ENCODE measurements at places on chromosomes 16 and 17.

GRCh38 chr17:78818932-78819331, 21.7 kb downstream of the USP36 start:
- DNase-seq, result no peak

DNA sequence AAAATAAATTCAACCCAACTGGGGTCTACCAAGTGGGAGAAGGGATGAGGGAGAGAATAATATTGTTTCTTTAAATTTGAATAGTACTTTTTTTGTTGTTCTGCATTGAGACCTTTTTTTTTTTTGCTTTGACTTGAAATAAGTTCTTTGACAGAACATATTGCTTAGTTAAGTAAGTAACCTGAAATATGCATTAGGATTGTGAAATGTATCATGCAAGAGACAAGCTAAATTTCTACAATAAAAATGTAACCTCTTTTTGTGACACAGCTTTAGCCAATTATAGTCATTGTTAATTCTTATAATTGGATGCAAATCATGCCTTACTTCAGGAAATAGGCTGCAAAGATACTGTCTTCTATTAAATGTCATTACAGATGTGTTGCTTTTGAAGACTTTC, 150.0 kb upstream of the GOT2 start:
- DNase-seq, result no peak

GRCh38 chr17:3986270-3986938, 22.2 kb upstream of the ATP2A3 start:
- DNase-seq, result no peak

GRCh38 chr16:79500286-79500685, 100.3 kb downstream of the MAF start:
- DNase-seq, result no peak

DNA sequence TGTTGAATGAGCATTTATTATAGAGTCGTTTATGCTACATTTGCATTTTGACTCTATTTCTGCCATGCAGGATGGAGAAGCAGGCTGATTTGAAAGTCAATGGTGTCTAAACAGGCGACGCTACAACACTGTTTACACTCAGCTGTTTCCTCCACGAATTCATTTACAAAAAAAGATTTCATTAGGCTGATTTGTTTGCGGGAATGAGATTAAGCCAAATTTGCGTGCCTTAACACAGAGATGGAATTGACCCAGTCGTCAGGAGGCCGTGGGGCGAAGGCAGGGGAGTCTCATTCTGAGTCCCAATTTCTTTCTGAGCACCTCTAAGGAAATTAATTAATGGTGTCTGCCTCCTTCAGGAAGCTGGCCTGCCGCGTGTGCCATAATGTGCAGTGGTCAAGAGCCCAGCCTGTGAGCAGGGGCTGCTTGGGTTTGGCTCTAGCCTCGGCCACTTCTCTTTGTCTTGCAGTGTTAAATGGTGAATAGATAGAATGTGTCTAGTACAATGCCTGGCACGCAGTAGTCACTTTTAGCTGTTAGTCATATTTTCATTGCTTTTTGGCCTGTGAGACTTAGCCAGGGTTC, 88.6 kb upstream of the NKD1 start:
- DNase-seq, result no peak

DNA sequence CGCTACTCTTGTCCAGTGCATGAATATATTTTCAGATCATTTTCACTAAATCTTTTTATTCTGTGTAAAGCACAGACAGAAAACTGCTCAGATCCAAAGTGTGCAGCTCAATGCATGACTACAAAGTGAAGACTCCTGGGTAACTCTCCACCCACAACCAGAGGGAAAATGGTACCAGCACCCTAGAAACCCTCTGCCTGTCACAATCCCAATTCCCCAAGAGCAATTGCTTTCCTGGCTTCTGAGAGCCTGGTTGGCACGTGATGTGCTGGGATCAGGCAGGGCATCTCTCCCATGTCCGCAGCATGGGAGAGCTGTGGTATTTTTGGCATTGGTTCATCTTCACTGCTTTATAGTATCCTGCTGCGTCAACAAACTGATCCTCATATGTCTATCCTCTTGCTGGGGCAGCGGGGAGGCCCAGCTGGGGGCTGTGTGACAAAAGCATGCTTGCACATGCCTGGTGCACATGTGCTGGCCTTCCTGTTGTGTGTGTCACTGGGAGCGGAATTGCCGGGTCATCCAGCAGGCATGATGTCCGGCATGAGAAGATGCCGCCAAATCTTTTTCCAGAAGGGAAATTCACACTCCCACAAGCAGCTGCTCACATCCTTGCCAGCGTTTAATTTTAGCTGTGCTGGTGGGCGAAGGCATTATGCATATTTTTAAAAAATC, 278.9 kb upstream of the FOXF1 start:
- no peak for DNase-seq

- DNase-seq, result no peak
Observed at GRCh38 chr16:21584817-21585216, 14.6 kb upstream of the METTL9 start.

DNA sequence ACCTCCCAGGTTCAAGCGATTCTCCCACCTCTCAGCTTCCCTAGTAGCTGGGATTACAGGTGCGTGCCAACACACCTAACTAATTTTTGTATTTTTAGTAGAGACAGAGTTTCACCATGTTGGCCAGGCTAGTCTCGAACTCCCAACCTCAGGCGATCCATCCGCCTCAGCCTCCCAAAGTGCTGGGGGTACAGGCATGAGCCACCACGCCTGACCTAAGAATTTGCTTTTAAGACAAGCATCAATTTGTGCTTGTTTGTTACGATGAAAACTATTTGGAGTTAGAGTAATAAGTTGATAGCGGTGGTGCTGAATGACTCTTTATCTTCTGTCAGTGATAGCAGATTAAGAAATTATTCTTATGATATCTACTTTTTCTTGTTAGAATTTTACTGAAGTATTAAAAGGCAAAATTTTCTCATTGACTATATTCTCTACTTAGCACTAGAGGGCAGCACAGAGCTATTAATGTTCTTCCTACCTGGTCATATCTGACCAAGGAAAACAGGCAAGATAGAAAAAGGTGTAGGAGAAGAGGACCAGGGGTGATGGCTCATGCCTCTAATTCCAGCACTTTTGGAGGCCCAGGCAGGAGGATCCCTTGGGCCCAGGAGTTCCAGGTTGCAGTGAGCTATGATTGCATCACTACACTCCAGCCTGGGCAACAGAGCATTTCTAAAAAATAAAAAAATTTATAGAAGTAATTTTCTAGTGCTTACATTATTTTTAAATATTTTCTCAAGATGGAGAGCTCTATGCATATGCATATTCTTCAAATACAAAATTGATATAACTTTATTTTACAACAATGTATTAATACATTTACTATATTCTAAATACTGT, 24.5 kb downstream of the STXBP4 start:
- DNase-seq, result no peak

All from stimulated activated CD4-positive, alpha-beta T cell treated with anti-CD3 and anti-CD28 coated beads, TNF-alpha, amount 100 ng/mL, for 4 hours (primary cell).